ENCODE measurements at places on chromosomes 4 and X.

DNA sequence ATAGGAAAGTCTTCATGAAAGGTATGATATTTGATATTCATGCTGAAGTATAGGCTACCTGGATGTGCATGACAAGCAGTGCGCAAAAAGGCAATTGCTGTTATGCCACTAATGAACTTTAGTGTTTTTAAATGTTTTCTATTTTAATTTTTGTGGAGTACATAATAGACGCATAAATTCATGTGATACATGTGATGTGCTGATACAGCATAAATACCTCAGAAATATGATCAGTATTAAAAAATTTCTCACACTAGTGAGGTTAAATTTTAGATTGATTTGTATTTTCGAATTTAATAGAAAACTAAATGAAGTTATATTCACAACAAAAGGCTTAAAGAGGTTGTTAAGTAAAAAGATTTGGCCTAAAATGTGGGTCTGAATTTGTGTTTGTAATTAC is 2.2 kb downstream of the UGT2A1 start:
- no peak for DNase-seq

- DNase-seq, result peak; percentile 15
Observed at GRCh38 chr4:1187182-1187581, 14.8 kb upstream of the SPON2 start.

- DNase-seq, result no peak
Observed at GRCh38 chr4:64272432-64272831, 136.8 kb downstream of the TECRL start.

GRCh38 chr4:86955888-86956451 is 21.2 kb downstream of the AFF1 start:
- DNase-seq, result no peak

Data from stimulated activated CD4-positive, alpha-beta T cell treated with anti-CD3 and anti-CD28 coated beads, Interleukin-4, amount 100 ng/mL, for 1 hour (primary cell).